ENCODE measurements at places on chromosomes 6 and 20.

GRCh38 chr20:23132293-23132929 lies 46.3 kb upstream of the CD93 start:
- no peak for DNase-seq

GRCh38 chr6:49713346-49713745 lies at the start of gene CRISP2:
TSS of gene CRISP2 (minus strand) at chr6:49713543. CDS start at chr6:49709196, 4,347 bp downstream.
- DNase-seq: no peak

DNA sequence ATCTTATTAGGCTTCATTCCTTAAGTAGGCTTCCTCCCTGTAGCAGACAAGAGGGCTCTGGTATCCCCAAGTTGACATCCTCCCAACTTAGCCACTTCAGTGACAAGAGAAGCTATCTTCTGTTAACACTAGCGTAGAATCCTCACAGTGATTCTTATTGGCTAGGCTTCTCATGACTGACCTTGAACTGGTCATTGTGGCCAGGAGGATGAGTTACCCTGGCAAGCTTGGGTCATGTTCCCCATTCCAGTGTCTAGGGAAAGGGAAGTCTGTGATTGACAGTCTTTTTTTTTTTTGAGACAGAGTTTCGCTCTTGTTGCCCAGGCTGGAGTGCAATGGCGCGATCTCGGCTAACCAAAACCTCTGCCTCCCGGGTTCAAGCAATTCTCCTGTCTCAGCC lies 7.1 kb downstream of the CDKAL1 start:
- DNase-seq: no peak

DNA sequence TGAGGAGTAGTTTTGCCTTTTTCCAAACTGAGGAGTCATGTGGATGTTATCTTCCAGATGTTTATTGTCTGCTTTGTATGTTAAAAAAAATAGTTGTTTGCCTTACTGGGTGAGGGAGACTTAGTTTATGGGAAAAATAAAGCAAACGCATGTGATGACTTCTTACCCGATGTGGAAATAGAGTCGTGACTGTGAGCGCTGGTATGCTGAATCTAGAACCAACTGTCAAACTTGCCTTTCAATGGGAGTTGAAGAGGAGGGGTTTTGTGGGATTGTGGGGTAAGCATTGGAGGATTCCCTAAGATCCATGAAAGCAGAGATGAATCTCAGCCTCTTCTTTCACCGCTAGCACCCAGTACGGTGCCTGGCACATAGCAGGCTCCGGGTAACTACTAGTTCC lies 5.3 kb downstream of the DCBLD1 start:
- DNase-seq: no peak

- DNase-seq: no peak
Measured at GRCh38 chr6:162688751-162689345, 38.7 kb downstream of the PRKN start.

DNA sequence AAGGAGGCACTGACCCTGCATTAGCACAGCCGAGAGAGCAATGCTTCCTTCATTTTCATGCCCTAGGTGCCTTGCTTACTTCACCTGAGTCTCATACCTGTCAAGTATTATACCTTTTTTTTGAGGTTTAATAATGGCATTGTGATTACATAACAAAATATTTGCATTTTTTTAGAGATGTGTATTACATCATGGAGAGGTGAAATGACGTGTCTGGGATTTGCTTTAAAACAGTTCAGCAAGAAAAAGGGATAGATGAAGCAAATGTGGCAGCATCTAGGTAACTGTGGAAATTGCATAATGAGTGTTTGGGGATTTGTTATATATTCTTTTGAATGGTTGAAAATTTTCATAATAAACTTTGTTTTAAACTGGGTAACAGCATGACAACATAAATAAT lies 48.9 kb downstream of the NKX2-2 start:
- DNase-seq: no peak

DNA sequence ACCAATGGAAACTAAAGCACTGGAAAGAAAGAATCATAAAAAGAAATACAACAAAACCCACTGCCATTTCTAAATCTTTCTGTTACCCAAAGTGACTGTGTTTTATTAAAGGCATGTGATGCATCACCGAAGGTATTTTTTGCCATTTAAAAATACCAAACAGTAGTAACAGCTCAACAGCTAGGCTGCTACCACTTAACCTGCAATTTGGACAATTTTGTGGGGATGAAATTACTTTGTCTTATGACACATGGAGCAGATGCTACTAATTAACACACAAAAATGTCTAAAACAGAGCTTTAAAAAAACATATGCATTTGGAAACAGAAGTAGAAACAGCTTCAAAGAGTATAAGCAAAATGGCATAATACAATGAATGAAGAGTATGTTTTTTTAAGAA lies 97.4 kb downstream of the ATXN1 start:
- DNase-seq: no peak

GRCh38 chr6:70257768-70258273 lies 45.1 kb downstream of the COL9A1 start:
- DNase-seq: no peak
